ENCODE measurements at places on chromosomes 3 and 15. TPM values are rescaled to one million over a fixed set of nuclear protein-coding genes. Genes with fewer than 3 reads are reported as not detected.

GRCh38 chr3:58562498-58562897 lies 14.7 kb downstream of the FAM107A start:
- no peak overlapping the region for H3K4me3 ChIP-seq
- H3K27ac ChIP-seq = no peak overlapping the region
- H3K36me3 ChIP-seq = no peaks in the 10 kb centered on the region
- peaks cover 9% of the 10 kb centered on the region for H3K4me1 ChIP-seq
- H3K27me3 ChIP-seq = peaks cover 4% of the 10 kb centered on the region

DNA sequence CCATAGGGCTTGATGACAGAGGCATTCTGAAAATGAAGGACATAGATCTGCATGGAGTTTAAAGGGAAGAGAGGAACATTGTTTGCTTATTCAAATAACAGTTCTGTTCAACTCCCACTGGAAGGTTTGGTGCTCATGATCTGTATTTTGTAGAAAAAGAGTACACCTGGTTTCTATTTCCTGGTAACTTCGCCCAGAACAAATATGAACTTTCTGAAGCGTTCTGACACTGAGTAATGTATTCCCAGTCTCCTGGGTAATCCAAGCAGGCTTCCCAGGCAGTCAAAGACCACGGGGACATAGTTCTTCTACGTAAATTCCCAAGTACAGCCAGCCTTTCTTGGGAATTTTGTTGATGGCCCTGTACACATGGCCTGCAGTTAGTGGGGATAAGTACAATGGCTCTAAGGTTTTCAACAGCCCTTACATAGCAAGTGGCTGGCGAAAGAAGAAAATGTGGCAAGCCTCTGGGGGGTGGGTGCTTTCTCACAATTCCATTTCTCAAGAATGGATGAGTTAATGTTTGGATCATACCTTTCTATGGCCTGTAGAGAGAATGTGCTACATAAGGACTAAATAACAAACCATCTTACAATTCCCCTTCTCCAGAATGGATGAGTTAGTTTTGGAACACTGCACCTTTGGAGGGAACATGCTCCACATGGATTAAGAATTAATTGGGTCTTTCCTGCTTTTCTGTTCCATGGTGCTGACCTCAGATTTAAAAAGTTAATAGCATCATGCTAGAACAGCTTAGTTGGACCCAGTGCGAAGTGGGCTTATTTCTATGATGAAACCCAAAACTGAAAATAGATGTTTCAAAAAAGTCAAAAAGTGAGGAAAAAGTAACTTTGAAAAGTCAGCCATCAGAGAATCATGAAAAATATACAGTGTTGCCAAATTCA lies 52.7 kb downstream of the COL6A6 start:
- H3K27ac ChIP-seq = no peak overlapping the region
- no peaks in the 10 kb centered on the region for H3K36me3 ChIP-seq
- no peak overlapping the region for H3K4me3 ChIP-seq
- H3K27me3 ChIP-seq = no peaks in the 10 kb centered on the region
- no peaks in the 10 kb centered on the region for H3K4me1 ChIP-seq

GRCh38 chr3:141853081-141853601 lies 23.3 kb upstream of the ATP1B3 start:
- H3K27ac ChIP-seq = no peak overlapping the region
- no peaks in the 10 kb centered on the region for H3K36me3 ChIP-seq
- H3K27me3 ChIP-seq = peaks cover 3% of the 10 kb centered on the region
- peaks cover 16% of the 10 kb centered on the region for H3K4me1 ChIP-seq
- H3K4me3 ChIP-seq = no peak overlapping the region
- DNase-seq = no peak

GRCh38 chr15:90860942-90861675 lies 7.3 kb upstream of the FURIN start:
- peaks cover 20% of the 10 kb centered on the region for H3K4me1 ChIP-seq
- no peak overlapping the region for H3K4me3 ChIP-seq
- no peaks in the 10 kb centered on the region for H3K36me3 ChIP-seq
- no peak overlapping the region for H3K27ac ChIP-seq
- H3K27me3 ChIP-seq = peaks cover 15% of the 10 kb centered on the region

- no peak for DNase-seq
- peaks cover 93% of the 10 kb centered on the region for H3K36me3 ChIP-seq
- H3K27ac ChIP-seq = no peak overlapping the region
- peak overlapping the region; percentile 64 for H3K4me3 ChIP-seq
- peaks cover 47% of the 10 kb centered on the region for H3K4me1 ChIP-seq
Measured at GRCh38 chr3:64625381-64625780, 62.4 kb downstream of the ADAMTS9 start.

The EPHB1 gene
- total RNA-seq = 5.7 TPM

The CLDN18 gene
- not detected for total RNA-seq

The PLXNB1 gene
- total RNA-seq = 68.7 TPM
